ENCODE measurements at places on chromosomes 4 and X. TPM values are rescaled to one million over a fixed set of nuclear protein-coding genes. Genes with fewer than 3 reads are reported as not detected.
A peak's percentile ranks its signal among the peaks of the same experiment; 100 is the strongest.

Gene SSX1
- not detected for polyA plus RNA-seq

Gene DDX53
- not detected for polyA plus RNA-seq

Gene CCDC149
- polyA plus RNA-seq = 15.4 TPM

- DNase-seq = peak; percentile 7
- no peaks in the 10 kb centered on the region for H3K27me3 ChIP-seq
- H3K4me3 ChIP-seq = no peak overlapping the region
These were observed 67.1 kb downstream of the DTHD1 start for GRCh38 chr4:36348403-36348938.

DNA sequence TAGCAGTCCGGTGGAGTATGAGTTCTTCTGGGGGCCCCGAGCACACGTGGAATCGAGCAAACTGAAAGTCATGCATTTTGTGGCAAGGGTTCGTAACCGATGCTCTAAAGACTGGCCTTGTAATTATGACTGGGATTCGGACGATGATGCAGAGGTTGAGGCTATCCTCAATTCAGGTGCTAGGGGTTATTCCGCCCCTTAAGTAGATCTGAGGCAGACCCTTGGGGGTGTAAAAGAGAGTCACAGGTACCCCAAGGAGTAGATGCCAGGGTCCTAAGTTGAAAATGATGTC, 852 bp downstream of the MAGEH1 start:
- H3K36me3 ChIP-seq = no peaks in the 10 kb centered on the region
- no peak for DNase-seq
- H3K27ac ChIP-seq = no peak overlapping the region
- H3K4me1 ChIP-seq = no peaks in the 10 kb centered on the region
- H3K4me3 ChIP-seq = peak overlapping the region; percentile 60

DNA sequence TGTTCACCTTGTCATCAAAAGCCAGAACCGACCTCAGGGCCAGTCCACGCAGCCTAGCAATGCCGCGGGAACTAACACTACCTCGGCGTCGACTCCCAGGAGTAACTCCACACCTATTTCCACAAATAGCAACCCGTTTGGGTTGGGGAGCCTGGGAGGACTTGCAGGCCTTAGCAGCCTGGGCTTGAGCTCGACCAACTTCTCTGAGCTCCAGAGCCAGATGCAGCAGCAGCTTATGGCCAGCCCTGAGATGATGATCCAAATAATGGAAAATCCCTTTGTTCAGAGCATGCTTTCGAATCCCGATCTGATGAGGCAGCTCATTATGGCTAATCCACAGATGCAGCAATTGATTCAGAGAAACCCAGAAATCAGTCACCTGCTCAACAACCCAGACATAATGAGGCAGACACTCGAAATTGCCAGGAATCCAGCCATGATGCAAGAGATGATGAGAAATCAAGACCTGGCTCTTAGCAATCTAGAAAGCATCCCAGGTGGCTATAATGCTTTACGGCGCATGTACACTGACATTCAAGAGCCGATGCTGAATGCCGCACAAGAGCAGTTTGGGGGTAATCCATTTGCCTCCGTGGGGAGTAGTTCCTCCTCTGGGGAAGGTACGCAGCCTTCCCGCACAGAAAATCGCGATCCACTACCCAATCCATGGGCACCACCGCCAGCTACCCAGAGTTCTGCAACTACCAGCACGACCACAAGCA, 898 bp downstream of the UBQLN2 start:
- no peaks in the 10 kb centered on the region for H3K36me3 ChIP-seq
- DNase-seq = no peak
- H3K27me3 ChIP-seq = no peaks in the 10 kb centered on the region
- peak overlapping the region; percentile 72 for H3K4me3 ChIP-seq

DNA sequence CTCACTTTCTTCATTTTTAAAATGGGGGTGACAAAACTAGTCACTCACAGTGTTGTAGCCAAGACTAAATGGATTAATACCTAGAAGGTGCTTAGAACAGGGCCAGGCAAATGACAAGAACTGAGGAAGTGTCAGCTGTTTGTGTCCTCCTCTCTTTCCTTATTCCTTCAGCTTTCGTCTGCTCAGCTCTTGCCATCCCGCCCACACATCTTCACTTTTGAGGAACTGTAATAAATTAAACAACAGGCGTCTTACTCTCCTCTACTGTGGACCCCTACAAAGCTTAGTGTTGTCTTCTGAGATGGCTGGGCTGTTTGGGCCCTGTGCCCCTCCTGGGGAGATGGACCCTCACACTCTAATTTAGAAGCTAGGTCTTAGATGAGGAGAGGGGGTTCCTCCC, 2.7 kb downstream of the HPSE start:
- no peak overlapping the region for H3K4me3 ChIP-seq
- DNase-seq = no peak
- no peak overlapping the region for H3K27ac ChIP-seq
- H3K27me3 ChIP-seq = peaks cover 38% of the 10 kb centered on the region
- H3K36me3 ChIP-seq = no peaks in the 10 kb centered on the region

DNA sequence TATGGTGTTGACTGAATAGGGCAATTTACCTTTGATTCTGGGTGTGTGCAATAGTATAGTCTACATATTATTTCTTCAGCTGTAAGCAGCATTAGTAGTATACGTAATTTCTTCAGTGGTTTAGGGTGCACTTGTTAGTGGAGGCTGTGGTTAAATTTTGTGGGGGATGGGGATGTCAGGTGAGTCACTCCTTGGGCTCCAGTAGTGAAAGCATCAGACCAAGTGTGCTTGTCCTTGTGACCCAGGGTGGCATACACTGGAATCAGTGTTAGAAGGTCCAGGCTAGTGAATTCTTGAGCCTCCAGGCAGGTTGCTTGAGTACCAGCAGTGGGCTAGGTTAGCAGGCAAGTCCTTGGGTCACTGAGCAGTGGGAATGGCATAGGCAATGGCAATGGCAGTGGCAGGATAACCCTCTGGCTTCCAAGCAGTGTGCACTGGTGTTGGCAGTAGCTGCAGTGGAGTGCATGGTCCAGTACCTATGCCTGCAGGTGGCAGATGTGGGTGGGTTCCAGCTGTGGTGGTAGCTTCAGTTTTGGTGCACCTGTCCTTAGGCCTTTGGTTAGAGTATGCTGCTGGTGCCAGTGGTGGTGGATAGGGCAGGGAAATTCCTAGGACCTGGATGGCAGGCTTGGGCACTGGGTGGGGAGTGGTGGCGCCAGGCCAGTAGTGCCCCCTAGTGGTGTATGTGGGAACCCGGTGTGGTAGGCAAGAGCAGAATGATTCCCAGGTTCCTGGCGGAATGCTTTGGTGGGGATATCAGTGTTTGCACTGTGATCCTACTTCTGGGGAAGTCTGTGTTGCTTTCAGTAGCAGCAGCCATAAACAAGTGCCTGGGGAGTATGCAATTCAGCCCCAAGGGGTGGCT, 531.0 kb downstream of the SMARCA1 start:
- no peak overlapping the region for H3K4me3 ChIP-seq
- DNase-seq = no peak
- H3K27ac ChIP-seq = no peak overlapping the region
- no peaks in the 10 kb centered on the region for H3K4me1 ChIP-seq
- H3K27me3 ChIP-seq = no peaks in the 10 kb centered on the region
- H3K36me3 ChIP-seq = no peaks in the 10 kb centered on the region

DNA sequence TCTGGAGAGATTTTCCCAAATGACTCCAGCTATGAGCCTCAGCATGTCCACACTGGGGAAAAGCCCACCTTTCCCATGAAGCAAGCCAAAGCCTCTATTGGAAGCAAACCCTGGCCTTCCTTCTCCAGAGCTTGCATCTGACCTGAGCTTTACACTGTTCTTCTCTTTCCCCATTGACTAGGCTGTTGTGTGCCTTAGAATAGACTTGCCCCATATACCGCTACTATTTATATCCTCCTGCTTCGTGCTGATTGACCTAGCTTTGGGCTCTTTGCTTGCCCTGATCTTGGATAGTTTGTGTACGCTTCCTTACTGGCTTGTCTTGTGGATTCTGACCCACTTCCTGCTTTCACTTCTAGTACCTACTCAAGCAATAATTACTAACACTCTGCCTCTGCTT, 30.9 kb downstream of the FAM9B start:
- H3K27ac ChIP-seq = no peak overlapping the region
- H3K27me3 ChIP-seq = no peaks in the 10 kb centered on the region
- no peaks in the 10 kb centered on the region for H3K4me1 ChIP-seq

DNA sequence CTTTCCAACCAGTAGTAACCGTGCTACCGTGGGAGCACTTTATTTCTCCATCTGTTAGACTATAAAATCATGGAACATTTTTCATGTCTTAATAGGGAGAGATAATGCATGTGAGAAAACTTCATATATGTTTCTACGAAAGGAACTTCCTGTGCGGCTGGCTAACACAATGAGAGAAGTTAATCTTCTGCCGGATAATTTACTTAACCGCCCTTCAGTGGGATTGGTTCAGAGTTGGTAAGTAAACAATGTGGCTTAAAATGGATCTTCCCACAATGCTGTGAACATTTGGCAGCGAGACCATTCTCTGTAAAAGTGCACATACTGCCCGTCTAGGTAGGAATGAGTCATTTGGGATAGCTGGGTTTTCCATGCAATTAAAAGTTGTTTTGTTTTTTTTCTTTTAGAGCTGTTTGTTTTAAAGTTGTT, 29.6 kb downstream of the PDK3 start:
- no peak overlapping the region for H3K27ac ChIP-seq
- no peak for DNase-seq
- no peaks in the 10 kb centered on the region for H3K27me3 ChIP-seq
- peaks cover 5% of the 10 kb centered on the region for H3K4me1 ChIP-seq
- H3K4me3 ChIP-seq = no peak overlapping the region

DNA sequence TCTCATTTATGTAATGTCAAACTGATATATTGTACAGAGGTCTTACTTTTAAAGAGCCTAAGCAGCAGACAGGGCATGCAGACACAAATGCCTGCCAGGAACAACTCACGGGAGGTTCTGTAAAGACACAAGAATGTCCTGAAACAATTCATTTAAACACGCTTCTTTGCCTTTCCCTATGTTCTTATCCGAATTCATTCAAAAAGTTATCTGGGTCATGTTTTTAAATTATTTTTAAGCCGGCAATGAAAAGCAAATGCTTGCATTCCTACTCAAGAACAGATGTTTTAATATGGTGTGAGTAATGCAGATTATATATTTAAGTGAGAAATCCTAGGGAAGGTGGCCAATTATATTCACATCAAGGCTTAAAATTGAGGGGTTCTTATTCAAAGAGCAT, 192.6 kb downstream of the PDGFC start:
- no peaks in the 10 kb centered on the region for H3K27me3 ChIP-seq
- H3K36me3 ChIP-seq = no peaks in the 10 kb centered on the region
- H3K27ac ChIP-seq = peak overlapping the region; percentile 6
- H3K4me3 ChIP-seq = no peak overlapping the region
- no peak for DNase-seq
- no peaks in the 10 kb centered on the region for H3K4me1 ChIP-seq

GRCh38 chr4:142284402-142285221, 561.5 kb downstream of the INPP4B start:
- no peaks in the 10 kb centered on the region for H3K4me1 ChIP-seq
- no peak for DNase-seq
- no peaks in the 10 kb centered on the region for H3K36me3 ChIP-seq
- no peak overlapping the region for H3K27ac ChIP-seq

- H3K36me3 ChIP-seq = no peaks in the 10 kb centered on the region
- no peaks in the 10 kb centered on the region for H3K27me3 ChIP-seq
- H3K27ac ChIP-seq = no peak overlapping the region
- H3K4me3 ChIP-seq = no peak overlapping the region
- no peak for DNase-seq
These were observed 26.7 kb downstream of the NR0B1 start for GRCh38 chrX:30282527-30282926.

- no peak overlapping the region for H3K27ac ChIP-seq
- no peak for DNase-seq
- no peaks in the 10 kb centered on the region for H3K36me3 ChIP-seq
- H3K27me3 ChIP-seq = no peaks in the 10 kb centered on the region
- no peak overlapping the region for H3K4me3 ChIP-seq
These were observed 833.6 kb upstream of the AGA start for GRCh38 chr4:178275671-178276360.

DNA sequence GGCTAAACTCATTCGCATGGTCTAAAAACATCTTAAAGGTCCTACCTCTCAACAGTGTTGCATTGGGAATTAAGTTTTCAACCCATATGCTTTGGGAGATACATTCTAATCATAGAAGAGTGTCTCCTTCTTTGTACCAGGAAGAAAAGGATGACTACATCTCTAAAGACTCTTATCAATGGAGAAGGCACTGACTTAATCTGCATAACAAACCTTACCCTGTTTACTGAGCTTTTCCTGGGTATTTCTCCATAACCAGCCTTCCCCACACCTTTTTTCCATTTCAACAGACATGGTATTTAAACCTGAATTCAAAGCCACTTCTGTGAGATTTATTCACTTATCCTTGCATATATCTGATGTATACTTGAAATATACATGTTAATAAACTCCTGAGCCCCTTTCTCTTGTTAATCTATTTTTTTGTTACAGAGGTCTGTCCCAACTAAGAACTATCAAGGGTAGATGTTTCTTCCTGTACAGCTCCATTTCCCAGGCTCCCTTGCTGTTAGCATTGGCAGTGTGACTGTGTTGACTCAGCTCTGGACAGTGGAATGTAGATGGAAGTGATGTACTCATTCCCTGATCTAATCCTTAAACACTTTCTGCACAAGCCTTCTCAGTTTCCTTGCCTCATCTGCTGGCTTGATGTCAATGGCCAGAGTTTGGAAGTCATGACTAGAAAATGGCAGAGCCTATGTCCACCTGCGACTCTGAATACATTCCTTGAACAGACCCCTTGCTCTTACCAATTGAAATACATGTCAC, 148.9 kb upstream of the CPEB2 start:
- peaks cover 11% of the 10 kb centered on the region for H3K4me1 ChIP-seq
- no peak overlapping the region for H3K27ac ChIP-seq
- H3K36me3 ChIP-seq = no peaks in the 10 kb centered on the region
- no peak overlapping the region for H3K4me3 ChIP-seq

DNA sequence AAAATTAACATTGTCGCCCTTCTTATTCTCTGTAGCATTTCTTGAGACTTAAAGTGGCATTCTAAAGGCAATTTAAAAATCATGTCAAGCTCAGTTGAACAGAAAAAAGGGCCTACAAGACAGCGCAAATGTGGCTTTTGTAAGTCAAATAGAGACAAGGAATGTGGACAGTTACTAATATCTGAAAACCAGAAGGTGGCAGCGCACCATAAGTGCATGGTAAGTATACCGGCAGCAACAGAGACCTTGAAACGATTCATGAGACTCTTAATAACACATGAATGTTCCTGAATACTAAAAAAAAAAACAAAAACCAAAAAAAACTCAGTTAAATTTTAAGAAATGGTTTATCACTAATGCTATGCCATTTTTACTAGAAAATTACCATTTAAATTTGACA, 82.4 kb upstream of the HPRT1 start:
- H3K4me1 ChIP-seq = no peaks in the 10 kb centered on the region
- peak; percentile 53 for DNase-seq
- peaks cover 8% of the 10 kb centered on the region for H3K36me3 ChIP-seq
- no peaks in the 10 kb centered on the region for H3K27me3 ChIP-seq
- H3K27ac ChIP-seq = no peak overlapping the region

DNA sequence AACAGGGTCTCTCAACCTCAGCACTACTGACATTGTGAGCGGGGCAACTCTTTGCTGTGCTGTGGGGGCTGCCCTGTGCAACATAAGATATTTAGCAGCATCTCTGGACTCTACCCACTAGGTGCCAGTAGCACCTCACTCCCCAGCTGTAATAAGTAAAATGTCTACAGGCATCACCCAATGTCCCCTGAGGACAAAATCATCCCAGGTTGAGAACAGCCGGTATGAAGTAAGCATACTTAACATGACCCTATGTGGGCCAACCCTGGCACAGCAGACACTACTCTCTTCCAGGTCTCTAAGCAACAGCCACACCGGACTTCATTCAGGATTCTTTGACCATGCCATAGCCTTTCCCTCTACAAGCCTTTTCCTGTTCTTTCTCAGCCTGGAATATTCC, 10.5 kb upstream of the MGST2 start:
- DNase-seq = peak; percentile 69
- no peaks in the 10 kb centered on the region for H3K27me3 ChIP-seq
- no peaks in the 10 kb centered on the region for H3K36me3 ChIP-seq
- no peak overlapping the region for H3K27ac ChIP-seq

Measured in stomach (tissue), 19 donors.